ENCODE measurements at places on chromosomes 16 and 17.

- DNase-seq = no peak
Measured at GRCh38 chr16:80862160-80862705, 57.8 kb upstream of the CDYL2 start.

DNA sequence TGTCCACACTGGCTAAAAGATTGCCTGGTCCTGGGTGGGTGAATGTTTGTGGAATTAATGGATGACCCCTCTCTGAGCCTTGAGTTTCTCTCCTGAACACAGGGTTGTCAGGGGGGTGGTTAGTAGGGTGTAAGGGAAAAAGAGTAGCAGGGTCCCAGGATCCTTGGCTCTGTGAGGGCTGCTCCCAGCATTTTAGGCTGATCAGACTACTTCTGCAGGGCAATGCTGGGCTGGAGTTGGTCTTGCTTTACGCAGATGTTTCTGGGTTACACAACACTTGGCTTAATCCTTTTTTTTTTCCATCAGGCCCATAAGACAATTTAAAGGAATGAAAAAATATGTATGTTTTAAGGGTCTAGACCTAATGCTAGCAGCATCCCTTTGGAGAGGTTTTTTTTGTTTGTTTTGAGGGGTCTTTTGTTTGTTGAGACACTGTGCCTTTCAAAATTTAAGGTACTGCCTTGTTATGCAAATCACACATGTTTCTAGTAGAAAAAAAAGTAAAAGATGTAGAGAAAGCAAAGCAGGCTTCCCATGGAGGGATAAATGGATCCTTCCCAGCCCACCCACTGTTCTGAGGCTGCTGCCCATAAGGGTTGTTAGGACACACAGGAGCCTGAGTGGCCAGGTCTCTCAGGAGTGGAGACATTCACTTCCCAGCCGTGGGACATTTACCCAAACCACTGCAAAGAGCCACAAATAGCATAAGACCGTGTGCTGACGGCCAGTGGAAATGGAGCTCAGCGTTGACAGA, 225.6 kb upstream of the HSBP1 start:
- DNase-seq = no peak

GRCh38 chr17:1880851-1881630, 51.2 kb downstream of the RPA1 start:
- DNase-seq = no peak

- DNase-seq = no peak
Measured at GRCh38 chr17:44913676-44914075, 1.6 kb downstream of the GFAP start.

DNA sequence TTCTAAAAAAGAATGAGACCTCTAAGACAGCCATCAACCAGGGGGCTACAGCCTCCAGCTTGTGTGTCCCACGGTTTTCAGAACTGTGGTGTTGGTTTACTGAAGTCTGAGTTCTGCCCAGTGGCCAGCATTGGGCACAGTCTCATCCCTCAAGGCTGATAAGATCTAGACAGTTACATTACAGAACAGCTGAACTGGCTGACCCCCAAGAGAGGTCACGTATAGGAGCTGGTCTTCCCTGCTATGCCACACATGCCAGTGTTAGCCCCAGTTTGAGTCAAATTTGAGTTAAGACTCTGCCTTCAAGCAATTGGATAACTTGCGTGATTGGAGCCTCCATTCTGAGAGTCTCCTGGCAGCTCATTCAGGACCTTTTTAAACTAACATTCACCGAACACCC, 14.8 kb upstream of the NUP93 start:
- no peak for DNase-seq

DNA sequence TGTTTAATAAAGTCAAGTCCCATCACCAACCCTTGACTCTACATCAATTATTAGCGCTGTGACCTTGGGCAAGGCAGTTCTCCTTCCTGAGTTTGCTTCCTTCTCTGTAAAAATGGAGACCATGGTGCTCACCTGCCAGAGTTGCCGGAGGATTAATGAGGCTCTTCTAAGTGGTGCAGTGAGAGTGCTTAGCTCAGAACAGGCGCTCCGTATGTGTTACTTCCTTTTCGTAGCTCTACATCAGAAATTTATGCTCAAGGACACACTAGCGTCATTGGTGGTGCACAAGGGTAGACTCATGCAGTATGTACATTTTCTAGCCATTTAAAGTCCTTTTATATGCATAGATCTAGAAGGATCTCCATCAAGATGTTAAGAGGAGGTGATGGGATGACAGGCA, 17.4 kb upstream of the CMIP start:
- DNase-seq = no peak

- DNase-seq = no peak
Measured at GRCh38 chr16:28984091-28984490, 761 bp upstream of the LAT start.

DNA sequence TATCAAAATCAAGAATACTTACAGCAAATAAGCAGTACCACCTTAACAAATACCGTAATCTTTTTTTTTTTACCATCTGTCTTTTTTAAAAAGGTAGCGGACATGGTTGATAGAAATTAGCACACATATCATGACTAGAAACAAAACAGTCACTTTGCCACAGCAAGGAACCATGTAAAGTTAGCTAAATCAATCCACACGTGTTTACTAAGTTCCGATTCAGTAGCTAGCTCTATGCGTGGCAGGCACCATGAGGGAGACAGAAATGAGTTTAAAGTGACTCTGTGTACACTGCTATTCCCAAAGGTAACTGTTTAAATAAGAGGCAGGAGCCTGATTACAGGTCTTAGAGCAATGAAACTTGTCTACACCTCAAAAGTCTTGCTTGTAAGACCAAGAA, 108.6 kb downstream of the XYLT1 start:
- no peak for DNase-seq

DNA sequence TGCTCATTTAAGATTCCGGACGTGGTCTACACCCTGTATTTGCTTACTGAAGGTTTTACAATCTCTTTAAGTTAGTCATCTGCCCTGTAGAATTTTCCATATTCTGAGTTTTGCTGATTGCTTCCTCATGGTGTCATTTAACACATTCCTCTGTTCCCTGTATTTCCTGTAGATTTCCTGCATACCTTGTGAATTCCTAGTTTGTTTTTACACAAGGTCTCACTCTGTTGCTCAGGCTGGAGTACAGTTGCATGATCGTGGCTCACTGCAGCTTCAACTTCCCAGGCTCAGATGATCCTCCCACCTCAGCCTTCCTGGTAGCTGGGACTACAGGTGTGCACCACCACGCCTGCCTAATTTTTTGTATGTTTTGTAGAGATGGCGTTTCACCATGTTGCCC, 66.8 kb downstream of the CMIP start:
- no peak for DNase-seq

DNA sequence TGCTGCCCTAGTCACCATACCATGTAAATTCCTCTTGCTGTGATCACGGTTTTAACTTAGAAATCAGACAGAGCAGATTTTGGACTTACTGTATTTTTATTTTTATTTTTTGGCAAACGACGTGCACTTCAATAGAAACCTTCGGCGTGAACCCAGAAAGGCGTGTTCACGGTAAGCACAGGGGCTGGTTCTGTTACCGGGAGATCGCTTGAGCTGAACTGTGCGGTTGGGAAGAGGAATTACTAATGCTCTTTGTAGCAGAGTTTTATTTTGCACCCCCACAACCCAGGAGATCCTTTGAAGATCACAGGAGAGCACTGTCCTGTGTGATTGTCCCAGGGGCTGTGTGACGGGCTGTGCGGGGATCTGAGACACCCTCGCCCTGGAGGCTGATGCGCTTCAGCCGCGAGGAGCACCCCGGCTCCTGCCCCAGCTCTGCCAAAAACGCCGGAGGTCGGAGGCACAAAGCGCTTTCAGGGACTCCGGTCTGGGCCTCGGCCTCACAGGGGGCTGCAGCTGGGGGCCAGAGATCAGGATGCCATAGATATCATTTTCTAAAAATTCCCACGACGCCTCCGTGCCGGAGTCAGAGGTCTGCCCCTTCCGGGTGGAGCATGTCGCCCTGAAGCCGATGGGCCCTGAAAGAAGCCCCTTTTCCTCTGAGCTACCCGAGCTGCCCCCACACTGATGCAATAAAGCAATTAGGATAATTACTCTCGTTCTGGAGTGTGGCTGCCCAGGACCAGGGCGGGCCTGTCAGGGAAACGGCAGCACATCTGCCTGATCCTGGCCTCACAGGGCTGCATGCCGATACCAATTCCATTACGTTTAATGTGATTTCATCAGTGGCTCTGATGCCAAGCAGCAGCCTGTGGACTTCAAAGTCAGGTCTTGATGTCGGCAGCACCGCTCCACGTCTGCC, 71.8 kb downstream of the LMF1 start:
- no peak for DNase-seq

- DNase-seq = no peak
Measured at GRCh38 chr16:66020046-66020445, 346.4 kb upstream of the CDH5 start.

DNA sequence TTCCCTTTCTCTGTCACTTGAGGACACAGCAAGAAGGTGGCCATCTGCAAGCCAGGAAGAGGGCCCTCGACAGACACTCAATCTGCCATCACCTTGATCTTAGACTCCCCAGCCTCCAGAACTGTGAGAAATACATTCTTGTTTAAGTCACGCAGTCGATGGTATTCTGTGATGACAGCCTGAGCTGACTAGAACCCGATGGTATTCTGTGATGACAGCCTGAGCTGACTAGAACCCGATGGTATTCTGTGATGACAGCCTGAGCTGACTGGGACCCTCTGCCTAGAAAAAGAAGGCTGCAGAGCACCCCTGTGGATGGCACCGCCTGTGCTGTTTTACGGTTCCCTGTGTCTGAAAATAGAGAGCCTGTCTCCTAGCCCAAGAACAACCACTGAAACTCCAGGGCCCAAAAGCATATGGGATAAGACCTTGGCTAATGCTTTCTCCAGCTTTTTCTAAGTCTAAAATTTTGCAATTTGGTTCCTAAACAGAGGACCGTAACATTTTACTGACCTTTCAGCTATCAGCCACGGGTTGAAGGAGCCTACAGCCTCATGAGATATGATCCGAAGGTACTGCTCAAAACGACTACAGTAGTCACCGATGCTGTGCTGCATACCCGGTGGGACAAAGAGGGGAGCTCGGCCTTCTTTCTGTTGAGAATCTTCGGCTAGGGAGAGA, 33.1 kb upstream of the PITPNM3 start:
- DNase-seq = no peak

DNA sequence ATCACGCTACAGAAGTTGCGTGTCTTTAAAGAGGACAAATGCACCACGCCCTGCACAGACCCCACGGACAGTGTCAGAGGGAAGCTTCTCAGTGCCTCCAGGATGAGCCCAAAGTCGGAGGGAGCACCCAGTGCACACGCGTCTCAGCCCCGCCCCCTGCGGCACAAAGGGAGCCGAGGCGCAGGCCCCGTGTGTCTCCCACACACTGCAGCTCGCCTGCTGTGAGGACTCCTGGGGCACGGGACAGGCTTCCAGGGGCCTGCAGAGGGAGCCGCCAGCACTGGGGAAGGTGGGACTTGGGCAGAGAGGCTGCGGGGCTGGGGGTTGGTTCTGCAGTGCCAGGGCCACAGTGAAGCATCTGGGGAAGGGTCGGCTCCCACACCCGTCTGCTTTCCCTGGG, 77.4 kb downstream of the LMF1 start:
- no peak for DNase-seq

- no peak for DNase-seq
Measured at GRCh38 chr17:53942436-53942835, 119.7 kb downstream of the KIF2B start.

DNA sequence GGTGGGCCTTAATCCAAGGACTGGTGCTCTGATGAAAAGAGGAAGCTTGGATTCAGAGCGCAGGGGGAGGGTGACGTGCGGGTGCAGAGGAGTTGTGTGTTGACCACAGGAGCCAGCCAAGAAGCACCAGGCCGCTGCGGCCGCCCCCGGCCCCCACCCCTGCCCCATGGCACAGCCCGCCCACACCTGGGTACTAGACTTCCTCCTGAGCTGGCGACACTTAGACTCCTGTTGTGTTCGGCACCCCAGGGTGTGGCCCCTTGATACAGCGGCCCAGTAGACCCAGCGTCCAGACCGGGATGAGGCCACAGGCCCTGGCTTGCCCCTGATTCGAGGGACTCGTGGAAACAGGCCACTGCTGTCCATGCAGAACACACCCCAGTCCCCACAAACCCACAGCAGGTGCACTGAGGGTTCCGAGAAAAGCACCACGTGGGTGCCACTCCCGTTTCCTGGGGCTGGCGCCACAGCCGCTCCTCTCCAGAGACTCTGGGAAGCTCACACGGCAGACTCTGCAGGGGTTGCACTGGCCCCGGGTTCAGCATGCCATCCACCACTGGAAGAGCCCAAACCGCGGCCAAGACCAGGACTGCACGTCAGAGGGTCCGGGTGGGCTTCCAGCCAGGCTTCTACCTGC, 5.7 kb upstream of the SNAI3 start:
- no peak for DNase-seq

DNA sequence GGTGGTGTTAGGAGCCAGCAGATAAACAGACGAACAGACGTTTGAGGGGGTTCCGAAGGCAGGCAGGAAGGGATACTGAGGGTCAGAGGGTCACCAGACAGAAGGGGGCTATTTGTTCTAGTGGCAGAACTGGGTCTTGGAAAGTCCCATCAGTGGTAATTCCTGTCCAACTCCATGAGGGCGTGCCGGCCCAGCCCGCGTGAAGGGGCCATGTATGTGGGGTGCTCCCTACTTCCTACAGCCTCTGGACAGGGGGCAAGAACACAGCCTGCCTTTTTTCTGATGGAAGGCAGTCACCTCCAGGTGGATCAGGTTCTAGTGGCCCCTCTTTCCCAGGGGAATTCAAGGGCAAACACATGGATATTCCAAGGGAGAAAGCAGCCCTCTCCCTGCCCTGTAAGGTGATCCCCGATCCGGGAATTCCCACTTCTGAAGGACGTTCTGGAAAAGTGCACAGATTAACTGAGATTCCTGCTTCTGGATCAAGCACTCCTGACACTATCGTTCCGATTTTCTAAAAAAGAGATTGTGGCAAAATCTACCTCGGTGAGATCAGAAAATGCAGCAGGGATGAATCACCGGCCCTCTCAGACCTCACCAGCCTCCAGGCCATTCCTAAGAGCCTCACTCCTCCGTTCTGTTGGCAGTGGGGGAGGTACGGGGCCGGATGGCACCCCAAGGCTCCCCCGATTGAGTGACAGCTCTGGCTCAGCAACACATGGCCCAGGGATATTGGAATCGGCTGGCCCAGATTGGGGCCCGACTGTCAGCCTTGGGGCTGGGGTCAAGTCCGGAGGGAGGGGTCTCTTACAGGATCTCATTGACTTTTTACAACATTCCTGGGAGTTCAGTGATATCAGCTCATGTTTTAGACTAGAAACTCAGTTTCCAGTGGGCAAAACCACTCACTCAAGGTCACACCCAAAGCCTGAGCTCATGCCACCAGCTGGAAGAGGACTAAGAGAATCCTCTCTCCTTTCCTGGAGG, 12.4 kb downstream of the STX1B start:
- DNase-seq = no peak
